Lower leg skin (tissue), 4 donors: ENCODE measurements at places on chromosomes 3 and 15.

GRCh38 chr3:66639809-66640356, 139.1 kb upstream of the LRIG1 start:
- DNase-seq, result no peak

DNA sequence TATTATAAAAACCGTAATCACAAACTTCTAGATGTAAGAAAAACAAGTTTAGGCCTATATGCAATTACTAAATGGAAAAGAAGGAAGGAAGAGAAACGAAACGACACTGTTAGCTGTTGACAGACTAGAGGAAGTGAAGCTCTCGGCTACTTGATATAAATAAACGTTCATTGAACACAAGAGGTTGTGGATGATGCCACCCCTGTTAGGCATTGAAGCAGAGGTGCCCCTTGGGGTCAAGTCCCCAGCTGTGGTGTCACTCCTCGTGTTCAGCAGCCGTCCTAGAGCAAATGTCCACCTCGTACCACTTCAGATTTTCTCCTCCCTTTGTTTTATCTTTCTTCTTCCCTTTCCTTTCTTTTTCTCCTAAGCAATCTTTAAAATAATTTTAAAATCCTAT, 146.5 kb upstream of the UBE2E1 start:
- DNase-seq, result no peak

DNA sequence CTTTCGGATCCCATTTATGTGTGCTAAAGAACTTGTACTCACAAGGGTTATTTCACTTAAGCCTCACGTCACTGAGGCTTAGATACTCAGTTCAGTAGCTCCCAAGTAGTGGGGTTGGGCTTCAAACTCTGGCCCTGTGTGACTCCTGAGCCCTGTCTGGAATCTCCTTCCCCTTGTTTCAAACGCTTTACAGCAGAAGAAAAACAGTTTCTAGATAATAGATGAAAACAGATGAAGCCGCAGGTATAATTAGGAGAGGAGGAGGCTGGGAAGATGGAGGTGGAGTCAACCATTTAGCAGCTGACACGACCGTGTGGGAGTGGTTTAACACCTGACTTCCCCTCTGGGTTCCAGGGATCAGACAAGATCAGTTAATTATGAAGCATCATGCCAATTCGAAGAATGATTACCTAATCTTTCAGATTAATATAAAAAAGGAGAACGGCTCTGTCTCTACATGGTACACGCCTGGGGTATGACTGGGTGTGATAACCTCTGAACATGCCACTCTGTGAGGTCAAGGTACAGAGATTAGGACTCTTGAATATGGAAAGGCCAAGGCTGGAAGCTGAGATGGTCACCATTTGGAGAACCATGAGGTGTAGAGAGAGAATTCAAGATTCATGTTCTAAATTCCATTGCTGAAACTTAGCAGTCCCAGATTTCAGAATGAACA, 31.1 kb downstream of the TPM1 start:
- DNase-seq, result no peak

GRCh38 chr3:155646669-155647068, 98.2 kb downstream of the PLCH1 start:
- DNase-seq, result no peak

DNA sequence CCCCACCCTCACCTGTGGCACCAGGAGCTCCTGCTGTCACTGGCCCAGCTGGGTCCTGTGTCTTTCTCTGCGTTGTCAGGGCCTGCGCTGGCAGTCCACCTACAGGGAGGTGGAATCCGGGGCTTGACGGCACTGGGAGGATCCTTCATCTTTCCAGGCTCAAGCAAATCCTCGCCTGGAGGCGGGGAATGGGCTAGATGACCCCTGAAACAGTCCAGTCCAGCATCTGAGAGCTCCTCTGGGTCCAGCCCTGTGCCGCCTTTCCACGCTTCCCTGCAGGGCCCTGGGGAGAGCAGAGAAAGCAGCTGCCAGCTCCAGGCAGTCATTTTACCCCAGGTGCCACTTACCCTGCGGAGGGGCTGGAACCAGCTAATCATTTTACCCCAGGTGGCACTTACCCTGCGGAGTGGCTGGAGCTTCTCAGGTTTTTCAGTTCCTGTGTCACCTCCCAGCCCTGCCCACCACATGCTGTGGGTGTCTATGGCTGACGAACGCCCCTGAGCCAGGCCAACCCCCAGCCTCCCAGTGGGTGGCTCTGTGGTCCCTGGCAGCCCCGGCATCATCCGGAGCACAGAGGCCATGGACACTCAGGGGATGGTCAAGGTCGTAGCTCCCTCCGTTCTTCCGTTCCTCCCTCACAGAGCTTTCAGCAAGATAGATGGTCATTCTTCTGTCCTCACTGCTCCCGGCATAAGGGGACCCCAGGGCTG, 17.9 kb upstream of the ADIPOQ start:
- DNase-seq, result peak; percentile 83

DNA sequence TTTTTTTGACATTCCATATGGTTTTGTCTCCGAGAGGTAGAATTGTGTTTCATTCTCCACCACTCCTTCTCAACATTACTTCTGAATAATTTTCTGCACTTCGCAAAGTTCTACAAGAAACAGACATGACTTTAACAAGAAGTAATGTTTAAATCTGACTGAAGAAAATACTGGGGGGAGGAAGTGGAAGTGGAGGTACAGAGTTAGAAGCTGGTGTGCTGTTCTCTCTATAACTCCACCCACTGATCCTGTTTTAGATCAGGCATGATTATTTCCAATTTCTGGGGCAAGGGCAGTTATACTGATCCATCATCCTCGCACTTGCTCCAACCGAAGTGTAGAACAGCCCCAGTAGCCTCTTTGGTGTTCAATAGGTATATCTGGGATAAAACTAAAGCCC, 9.2 kb upstream of the MCCC1 start:
- no peak for DNase-seq

- DNase-seq, result no peak
Measured at GRCh38 chr3:29143151-29143550, 137.7 kb upstream of the RBMS3 start.

DNA sequence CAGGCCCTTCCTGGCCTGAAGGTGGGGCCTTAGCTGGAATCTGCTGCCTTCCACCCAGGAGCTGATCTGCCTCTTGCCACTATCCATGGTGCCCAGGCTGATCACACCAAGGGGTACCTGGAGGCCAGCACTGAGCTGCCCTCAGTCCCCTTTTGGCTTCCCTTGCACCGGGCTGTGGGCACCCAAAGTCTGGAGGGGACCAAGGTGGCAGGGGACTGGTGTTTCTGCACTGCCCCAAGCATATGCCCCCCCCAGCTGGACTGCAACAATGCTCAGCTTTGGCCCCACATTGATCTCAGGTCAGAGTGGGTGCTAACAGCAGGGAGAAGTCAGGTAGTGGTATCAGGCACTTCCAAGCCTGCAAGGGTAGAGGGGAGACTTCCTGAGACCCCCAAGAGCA, 902.6 kb upstream of the EPHA6 start:
- DNase-seq, result no peak

DNA sequence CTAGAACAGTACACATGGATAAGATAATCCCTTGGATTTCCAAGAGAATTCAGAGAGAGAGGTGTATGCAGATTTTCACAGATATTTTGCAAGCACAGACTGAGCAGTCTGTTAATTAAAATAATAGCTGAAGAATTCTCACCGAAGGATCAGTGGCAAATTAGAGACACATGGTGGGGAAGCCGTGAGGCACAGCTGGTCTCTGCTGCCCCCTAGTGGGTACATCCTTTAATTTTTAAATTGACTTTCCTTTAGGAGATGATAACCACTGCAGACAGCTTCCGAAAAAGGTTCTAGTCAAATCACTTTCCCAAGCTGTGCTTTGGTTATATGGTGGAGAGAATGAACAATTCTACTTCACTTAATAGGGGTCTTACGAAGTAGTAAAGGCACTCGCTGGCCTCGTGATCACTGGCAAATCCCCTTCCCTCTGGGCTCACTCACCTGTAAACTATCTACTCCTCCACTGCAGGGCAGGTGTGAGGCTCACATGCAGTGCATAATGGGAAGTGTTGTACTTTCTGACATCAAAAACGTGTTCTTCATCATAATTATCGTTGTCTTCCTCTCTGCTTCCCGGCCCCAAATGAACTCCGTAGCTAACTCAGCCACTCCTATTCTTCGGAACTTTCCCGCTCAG, 19.5 kb downstream of the MESD start:
- peak; percentile 53 for DNase-seq

DNA sequence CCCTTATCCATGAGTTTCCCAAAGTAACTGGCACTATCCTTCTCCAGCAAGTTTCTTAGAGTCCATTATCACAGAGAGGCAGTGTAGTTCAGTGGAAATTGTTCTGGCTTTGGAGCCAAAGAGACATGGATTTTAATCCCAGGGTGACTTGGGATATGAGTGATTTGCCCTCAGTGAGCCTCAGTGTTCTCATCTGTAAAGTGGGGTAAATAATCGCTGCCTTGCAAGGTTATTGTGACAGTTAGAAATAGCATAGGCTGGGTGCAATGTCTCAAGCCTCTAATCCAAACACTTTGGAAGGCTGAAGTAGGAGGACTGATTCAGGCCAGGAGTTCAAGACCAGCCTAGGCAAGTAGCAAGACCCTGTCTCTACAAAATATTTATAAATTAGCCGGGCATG, 30.0 kb downstream of the DAPK2 start:
- no peak for DNase-seq

DNA sequence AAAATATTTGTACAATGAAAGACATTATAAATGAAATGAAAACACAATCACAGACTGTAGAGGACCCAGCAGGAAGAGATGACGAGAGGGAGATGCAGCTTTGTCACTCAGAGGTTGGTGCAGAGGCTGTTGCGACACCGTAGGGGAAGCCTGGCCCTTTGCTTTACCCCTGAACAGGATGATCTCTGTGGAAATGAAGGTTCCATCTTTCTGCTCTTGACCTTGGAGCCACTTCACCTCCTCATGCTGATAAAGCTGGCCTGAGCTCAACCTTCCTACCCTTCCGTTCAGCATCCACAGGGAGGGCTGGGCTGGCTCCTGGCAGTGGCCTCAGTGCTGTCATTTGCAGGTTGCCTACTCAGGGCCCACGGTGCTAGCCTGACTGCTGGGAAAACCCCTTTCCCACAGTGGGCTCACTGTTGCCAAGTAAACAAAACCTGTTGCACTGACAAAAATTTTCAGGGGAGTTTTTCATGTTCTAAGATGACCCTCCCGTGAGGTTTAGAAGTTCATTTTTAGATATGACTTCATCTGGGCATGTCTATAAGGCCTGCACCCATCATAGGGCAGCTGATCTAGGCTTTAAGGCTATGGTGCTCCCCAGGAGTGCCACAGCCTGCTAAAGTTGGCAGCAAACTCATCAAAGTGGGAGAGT, 3.0 kb upstream of the CD80 start:
- no peak for DNase-seq

DNA sequence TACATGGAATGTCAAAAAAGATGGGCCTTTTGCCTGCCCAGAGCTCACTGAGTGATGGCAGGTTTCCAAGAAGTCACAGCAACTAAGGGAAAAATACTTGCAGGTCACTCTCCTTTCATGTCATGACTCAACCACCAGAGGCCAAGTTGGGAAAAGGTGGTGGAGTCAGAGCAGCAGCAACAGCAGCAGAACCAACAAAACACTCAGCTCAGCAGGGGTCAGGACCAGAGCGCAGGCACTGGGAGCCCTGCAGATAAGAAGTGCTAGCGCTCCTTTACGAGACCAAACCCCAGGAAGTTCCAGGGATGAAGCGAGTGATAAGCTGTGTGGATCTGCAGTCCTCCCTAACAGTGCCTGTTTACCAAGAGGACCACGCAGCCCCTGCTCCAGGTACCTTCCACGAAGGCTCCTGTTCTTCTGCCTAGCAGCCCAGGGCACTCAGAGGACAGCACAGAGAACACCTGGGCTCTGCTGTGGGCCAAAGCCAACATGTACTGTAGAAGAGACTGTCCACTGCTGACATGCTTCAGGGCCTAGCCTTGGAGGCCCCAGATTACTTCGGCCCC, 26.0 kb downstream of the POC1A start:
- no peak for DNase-seq

DNA sequence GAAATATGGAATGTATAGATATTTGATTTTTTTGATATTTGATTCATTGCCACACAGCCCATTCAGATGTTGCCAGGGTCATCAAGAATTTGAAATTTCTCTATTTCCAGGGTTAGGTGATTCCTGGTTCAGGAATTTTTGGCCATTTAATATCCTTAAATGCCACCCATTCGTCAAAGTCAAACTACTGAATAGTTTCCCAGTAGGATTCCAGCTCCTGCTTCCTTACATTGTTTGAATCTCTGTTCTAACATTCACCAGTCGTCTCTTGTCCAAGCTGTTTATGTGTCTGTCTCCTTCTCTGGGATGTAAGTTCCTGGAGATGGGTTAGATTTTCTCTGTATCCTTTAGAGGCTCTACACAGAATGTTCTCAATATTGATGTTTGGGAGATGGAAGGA, 124.9 kb upstream of the TLE3 start:
- DNase-seq, result no peak

GRCh38 chr3:126720596-126720995, 16.6 kb downstream of the CHCHD6 start:
- peak; percentile 66 for DNase-seq

GRCh38 chr15:28289694-28290463, 32.1 kb downstream of the HERC2 start:
- DNase-seq, result no peak

DNA sequence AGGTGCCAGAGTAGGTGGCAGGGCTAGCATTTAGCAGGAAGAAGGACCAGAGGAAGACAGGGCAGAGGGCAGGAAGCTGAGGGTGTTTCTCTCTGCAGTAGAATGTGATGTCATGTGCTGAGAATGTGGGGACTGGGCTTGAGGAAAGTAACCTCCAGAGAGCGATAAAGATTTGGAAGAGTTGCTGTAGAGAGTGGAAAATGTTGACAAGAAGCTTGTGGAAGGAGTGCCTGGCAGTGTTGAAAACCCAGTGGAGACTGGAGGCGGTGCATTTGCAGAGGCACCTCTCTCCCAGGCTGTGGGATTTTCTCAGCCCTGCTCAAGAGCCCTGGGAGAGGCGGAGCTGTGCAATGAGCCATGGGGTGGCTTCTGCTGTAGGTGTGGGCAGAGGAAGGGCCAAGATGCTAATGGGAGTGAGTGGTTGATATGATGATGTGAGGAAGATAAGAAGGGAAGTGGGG, 54.8 kb downstream of the MESD start:
- no peak for DNase-seq

GRCh38 chr3:14780927-14781507, 37.7 kb upstream of the FGD5 start:
- DNase-seq, result peak; percentile 83

GRCh38 chr3:154431043-154431442, 1.1 kb upstream of the GPR149 start:
- DNase-seq, result no peak

DNA sequence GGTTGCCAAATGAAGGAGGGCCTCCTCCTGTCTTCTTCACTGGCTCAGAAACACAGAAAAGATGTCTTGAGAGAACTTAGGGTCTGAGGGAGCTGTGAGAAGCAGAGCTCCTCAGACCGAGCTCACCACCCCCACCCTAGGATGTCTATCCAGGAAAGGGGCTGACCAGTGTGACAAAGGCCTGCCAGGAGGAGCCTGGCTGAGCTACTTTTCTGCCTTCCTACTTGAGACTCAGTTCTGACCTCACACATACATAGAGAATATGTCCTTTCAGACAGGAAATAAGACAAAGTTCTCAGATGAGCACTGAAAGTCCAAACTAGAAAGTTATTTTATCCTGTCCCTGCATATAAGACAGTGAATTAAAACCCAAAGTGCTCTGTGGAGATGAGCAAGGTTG, 54.5 kb downstream of the KIF9 start:
- DNase-seq, result no peak
